ENCODE measurements at places on chromosomes 7 and 10. TPM values are rescaled to one million over a fixed set of nuclear protein-coding genes. Genes with fewer than 3 reads are reported as not detected.

- peak; percentile 78 for DNase-seq
- H3K4me3 ChIP-seq, result no peak overlapping the region
- H3K27ac ChIP-seq, result no peak overlapping the region
- H3K36me3 ChIP-seq, result no peaks in the 10 kb centered on the region
Observed at GRCh38 chr10:96229568-96230030, 41.8 kb downstream of the BLNK start.

DNA sequence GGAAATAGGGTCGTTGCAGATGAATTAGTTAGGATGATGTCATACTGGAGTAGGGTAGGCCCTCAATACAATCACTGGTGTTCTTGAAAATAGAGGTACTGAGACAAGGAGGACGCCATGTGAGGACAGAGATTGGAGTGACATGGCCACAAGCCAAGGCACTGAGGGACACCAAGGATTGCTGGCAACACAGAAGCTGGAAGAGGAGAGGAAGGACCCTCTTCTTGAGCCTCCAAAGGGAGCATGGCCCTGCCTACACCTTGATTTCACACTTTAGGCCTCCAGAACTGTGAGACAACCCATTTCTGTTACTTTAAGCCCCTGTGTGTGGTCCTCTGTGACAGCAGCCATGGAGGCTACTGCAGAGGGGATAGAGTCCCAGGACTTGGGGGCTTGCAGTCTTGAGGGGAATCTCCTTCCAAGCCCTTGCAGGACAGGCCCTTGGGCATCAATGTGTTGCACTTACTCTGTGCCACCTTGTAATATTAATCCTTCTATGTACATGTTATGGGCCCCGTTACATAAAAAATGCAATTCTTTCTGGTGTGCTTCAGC is 3.7 kb upstream of the AOC1 start:
- no peak overlapping the region for H3K4me3 ChIP-seq
- DNase-seq, result no peak
- H3K27me3 ChIP-seq, result no peaks in the 10 kb centered on the region
- H3K4me1 ChIP-seq, result no peaks in the 10 kb centered on the region
- H3K36me3 ChIP-seq, result no peaks in the 10 kb centered on the region

- no peak overlapping the region for H3K27ac ChIP-seq
- DNase-seq, result no peak
- H3K4me1 ChIP-seq, result peaks cover 3% of the 10 kb centered on the region
- no peaks in the 10 kb centered on the region for H3K27me3 ChIP-seq
- no peaks in the 10 kb centered on the region for H3K36me3 ChIP-seq
Observed at GRCh38 chr10:10872035-10872673, 145.5 kb upstream of the CELF2 start.

GRCh38 chr10:110336111-110336721 is 31.5 kb upstream of the SMNDC1 start:
- DNase-seq, result peak; percentile 24
- H3K4me3 ChIP-seq, result no peak overlapping the region
- H3K27ac ChIP-seq, result no peak overlapping the region
- H3K27me3 ChIP-seq, result no peaks in the 10 kb centered on the region
- no peaks in the 10 kb centered on the region for H3K36me3 ChIP-seq
- H3K4me1 ChIP-seq, result peaks cover 17% of the 10 kb centered on the region

DNA sequence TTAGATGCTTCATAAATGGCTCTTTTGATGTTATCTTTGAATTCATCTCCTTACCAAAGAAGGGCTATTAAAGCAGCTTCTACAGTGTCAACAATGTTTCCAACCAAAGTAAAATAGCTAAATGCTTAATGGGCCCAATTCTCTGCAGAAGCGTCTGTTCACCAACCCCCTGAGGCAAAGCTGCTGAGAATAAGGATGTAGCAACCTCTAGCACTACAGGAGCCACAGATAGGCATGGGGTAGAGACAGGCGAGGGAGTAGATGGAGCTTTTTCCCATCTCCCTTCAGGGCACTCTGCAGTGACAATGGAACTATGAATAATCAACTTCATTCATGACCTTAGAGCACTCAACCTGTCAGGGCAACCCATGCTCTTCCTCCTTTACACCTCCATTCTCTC is 134.1 kb downstream of the FZD1 start:
- no peak overlapping the region for H3K27ac ChIP-seq
- no peak overlapping the region for H3K4me3 ChIP-seq
- H3K36me3 ChIP-seq, result no peaks in the 10 kb centered on the region
- no peaks in the 10 kb centered on the region for H3K27me3 ChIP-seq

DNA sequence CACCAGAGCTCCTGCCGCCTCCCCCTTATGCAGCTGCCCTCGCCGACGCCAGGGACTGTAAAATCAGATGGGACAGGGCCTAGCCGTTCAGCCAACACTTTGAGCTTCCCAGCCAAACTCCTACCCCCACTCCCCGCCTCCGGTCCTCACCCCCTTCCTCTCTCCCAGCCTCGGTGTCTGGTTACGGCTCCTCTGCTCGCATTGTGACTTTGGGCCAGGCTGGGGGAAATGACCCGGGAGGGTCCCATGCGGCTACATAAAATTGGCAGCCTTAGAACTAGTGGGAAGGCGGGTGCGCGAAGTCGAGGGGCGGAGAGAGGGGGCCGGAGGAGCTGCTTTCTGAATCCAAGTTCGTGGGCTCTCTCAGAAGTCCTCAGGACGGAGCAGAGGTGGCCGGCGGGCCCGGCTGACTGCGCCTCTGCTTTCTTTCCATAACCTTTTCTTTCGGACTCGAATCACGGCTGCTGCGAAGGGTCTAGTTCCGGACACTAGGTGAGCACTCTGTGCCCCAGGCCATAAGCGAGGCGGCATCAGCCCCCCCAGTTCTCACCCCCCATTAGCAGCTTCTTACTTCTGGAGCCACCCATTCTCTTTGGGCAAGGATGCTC is at the start of gene KAZALD1:
TSS of gene KAZALD1 (plus strand) at position 366 of the 608 bp plus-strand sequence. CDS start 604 bp downstream, outside the sequence.
- no peaks in the 10 kb centered on the region for H3K36me3 ChIP-seq
- no peaks in the 10 kb centered on the region for H3K27me3 ChIP-seq
- H3K27ac ChIP-seq, result peak within 1 kb of the TSS; percentile 99
- peak; percentile 63 for DNase-seq
- H3K4me1 ChIP-seq, result peaks cover 36% of the 10 kb centered on the region

- peak overlapping the region; percentile 50 for H3K27ac ChIP-seq
- DNase-seq, result no peak
- H3K4me3 ChIP-seq, result no peak overlapping the region
- no peaks in the 10 kb centered on the region for H3K36me3 ChIP-seq
- H3K4me1 ChIP-seq, result peaks cover 51% of the 10 kb centered on the region
- no peaks in the 10 kb centered on the region for H3K27me3 ChIP-seq
Observed at GRCh38 chr10:119286516-119286915, 79.1 kb downstream of the GRK5 start.

- no peaks in the 10 kb centered on the region for H3K27me3 ChIP-seq
- no peaks in the 10 kb centered on the region for H3K4me1 ChIP-seq
- H3K36me3 ChIP-seq, result no peaks in the 10 kb centered on the region
- DNase-seq, result no peak
- peak overlapping the region; percentile 97 for H3K27ac ChIP-seq
Observed at GRCh38 chr7:30286749-30287148, 2.4 kb downstream of the ZNRF2 start.

DNA sequence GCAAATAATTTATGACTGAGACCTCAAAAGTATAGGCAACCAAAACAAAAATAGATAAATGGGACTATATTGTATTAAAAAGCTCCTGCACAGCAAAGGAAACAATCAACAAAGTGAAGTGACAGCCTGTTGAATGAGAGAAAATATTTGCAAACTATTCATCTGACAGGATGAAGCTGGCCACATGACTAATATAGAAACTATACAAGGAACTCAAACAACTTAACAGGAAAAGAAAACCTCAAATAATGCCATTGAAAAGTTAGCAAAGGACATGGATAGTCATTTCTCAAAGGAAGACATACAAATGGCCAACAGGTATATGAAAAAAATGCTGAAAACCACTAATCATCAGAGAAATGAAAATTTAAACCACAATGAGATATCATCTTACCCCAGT is 245.1 kb downstream of the STK31 start:
- H3K27ac ChIP-seq, result no peak overlapping the region
- no peak overlapping the region for H3K4me3 ChIP-seq
- H3K36me3 ChIP-seq, result no peaks in the 10 kb centered on the region
- no peak for DNase-seq

DNA sequence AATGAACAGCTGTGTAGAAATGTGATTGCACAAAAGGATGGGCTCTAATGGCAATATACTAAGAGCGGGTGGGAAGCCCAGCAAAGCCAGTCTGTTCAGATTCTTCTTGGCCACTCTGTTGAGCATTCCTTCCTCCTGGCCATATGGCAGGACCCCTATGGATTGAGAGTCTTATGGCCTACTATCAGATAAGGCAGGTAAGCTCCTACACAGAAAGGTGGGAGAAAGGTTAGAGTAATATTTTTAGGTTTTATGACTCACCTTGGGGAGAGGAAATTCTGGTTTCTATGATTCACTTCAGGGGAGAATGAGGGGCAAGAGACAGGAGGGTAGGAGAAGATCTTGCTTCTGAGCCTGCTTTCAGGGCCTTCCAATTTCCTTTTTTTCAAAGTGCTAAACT is 15.1 kb upstream of the AKR1B10 start:
- peaks cover 11% of the 10 kb centered on the region for H3K4me1 ChIP-seq
- no peak for DNase-seq
- H3K27ac ChIP-seq, result peak overlapping the region; percentile 62
- no peaks in the 10 kb centered on the region for H3K36me3 ChIP-seq
- no peak overlapping the region for H3K4me3 ChIP-seq
- H3K27me3 ChIP-seq, result no peaks in the 10 kb centered on the region

DNA sequence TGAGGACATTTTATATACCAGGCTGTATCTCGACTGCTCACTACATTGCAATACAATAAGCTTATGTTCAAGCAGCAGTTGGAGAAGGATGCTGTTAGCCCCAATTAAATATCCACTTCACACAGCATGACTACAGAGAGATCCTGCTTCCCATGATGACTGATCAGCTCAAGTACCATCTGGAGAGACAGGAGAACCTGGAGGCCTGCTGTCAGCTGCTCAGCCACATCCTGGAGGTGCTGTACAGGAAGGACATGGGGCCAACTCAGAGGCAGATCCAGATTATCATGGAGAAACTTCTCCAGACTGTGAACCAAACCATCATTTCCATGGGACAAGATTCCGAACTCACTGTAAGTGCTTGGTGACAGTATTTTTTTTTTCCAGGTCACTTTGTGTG is 22.5 kb downstream of the RNF133 start:
- no peaks in the 10 kb centered on the region for H3K27me3 ChIP-seq
- no peak for DNase-seq
- H3K4me1 ChIP-seq, result no peaks in the 10 kb centered on the region
- H3K4me3 ChIP-seq, result no peak overlapping the region

DNA sequence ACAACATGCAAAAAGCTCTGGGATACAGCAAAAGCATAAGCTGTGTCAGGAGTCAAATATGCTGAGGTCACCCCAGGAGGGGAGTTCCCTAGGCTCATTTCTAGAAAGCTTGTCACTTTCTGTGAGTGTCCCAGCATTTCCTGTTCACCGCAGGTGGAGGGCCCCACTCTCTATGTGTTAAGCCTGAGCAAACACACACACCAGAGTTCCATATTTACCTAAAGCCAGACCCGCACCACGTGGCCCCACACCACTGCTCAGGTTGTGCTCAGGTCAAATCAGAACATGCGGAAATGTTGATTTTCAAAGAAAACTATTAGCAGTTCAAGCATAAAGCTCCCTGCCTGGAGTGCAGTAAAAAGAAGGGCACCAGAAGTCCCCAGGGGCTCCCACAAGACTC is 259.6 kb upstream of the PPP2R2D start:
- peaks cover 3% of the 10 kb centered on the region for H3K4me1 ChIP-seq
- DNase-seq, result no peak
- no peak overlapping the region for H3K4me3 ChIP-seq

DNA sequence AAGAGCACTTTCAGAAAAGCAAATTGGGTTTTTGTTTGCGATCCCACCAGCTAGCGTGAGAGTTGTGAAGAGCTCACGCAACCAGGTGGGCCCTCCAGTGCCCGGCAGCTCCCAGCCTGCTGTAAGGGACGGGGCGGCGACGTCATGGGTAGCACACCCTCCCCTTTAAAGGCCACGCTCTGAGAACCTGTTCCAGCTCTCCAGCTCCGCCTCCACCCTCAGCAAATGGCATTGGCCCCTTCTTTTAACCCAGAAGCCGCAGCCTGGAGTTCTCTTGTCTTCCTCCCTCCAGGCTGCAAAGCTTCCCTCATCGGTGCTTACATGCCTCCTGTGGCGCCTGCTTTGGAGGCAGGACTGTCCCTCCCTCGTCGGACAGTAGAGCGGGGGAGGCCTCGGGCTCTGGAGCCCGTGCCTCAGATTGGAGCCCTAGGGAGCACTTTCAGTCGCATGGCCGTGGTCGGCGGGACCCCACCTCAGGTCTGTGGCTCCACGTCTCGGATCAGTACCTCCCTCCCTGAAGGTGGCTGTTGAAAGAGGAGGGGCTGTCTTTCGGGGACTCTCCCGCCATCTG is 32.9 kb downstream of the WIPI2 start:
- no peak for DNase-seq
- no peaks in the 10 kb centered on the region for H3K27me3 ChIP-seq
- H3K4me3 ChIP-seq, result no peak overlapping the region
- H3K4me1 ChIP-seq, result no peaks in the 10 kb centered on the region

DNA sequence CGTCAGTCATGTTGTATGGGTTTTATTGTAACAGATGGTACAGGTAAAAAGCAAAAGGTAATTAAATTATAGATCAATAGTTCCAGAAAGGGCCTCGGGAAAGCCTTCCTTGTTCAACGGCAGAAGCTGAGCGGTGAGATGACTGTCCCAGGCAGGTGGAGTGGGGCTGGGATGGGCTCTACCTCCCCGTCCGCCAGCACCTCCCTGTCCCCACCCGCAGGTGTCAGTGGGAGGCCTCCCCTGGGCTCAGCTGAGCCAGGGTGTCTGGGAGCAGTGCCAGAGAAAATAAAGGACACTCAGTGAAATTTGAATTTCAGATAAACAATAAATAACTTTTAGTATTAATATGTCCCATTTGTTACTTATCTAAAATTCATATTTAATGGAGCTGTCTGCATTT is 58.9 kb downstream of the CLRN3 start:
- no peaks in the 10 kb centered on the region for H3K36me3 ChIP-seq
- no peaks in the 10 kb centered on the region for H3K27me3 ChIP-seq
- peak; percentile 12 for DNase-seq
- H3K27ac ChIP-seq, result no peak overlapping the region

KLF14 gene
- 0.93 TPM for total RNA-seq

SLC18A3 gene
- total RNA-seq, result not detected

PTN gene
- total RNA-seq, result 80.7 TPM

ANXA8L1 gene
- 0.94 TPM for total RNA-seq

PSD gene
- total RNA-seq, result 22.7 TPM

Data from testis (tissue), 5 donors.